ENCODE measurements at places on chromosomes 5 and 9.

- no peak for DNase-seq
Measured at GRCh38 chr5:131521252-131521651, 113.8 kb downstream of the RAPGEF6 start.

- DNase-seq = no peak
Measured at GRCh38 chr9:78765861-78766260, 468.9 kb downstream of the PSAT1 start.

- DNase-seq = no peak
Measured at GRCh38 chr9:109014608-109015280, 1.4 kb upstream of the CTNNAL1 start.

GRCh38 chr9:133142684-133143622 lies 20.8 kb downstream of the GBGT1 start:
- no peak for DNase-seq

- no peak for DNase-seq
Measured at GRCh38 chr5:142737179-142737578, 33.0 kb upstream of the ARHGAP26 start.

DNA sequence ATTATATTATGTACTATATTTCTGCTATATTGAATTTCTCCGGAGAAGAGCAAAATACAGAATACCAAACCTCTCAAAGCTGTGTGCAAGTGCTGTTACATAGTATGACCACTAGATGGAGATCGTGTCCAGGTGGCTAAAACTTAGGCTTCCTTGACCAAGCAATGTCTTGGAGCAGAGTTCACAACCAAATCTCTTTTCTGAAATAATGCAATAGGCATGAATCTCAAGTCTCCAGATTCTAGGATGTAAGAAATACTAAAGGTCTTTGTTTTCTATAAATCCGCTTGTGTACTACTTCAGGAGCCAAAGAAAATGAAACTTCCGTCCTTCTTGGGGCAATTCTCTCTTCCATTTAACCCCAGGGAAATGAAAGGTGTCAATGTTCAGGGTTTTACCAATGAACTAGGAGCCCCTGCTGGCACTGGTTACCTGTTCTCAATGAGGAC lies 181.5 kb upstream of the RAI14 start:
- no peak for DNase-seq

GRCh38 chr5:172285226-172286143 lies 1.9 kb upstream of the UBTD2 start:
- DNase-seq = no peak

Data from iPS DF 6.9 (cell line).